ENCODE measurements at places on chromosomes 7 and 10. TPM values are rescaled to one million over a fixed set of nuclear protein-coding genes. Genes with fewer than 3 reads are reported as not detected.

PPP1R17 gene
- not detected for total RNA-seq

SRRM3 gene
- total RNA-seq, result not detected

PNLIPRP1 gene
- total RNA-seq, result not detected

NPY4R2 gene
- total RNA-seq, result not detected

DNA sequence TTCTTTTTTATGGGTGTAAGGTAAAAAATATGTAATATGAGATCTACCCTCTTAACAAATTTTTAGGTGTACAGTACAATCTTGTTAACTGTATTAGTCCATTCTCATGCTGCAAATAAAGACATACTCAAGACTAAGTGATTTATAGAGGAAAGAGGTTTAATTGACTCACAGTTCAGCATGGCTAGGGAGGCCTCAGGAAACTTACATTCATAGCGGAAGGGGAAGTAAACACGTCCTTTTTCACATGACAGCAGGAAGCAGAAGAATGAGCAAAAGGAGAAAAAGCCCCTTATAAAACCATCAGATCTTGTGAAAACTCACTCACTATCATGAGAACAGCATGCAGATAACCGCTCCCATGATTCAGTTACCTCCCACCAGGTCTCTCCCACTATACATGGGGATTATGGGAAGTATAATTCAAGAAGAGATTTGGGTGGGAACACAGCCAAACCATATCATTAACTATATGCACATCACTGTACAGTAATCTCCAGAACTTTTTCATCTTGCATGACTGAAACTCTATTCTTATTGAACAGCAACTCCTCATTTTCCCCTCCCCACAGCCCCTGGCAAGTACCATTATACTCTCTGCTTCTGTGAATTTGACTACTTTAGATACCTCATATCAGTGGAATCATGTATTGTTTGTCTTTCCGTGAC lies 127.4 kb downstream of the WNT2 start:
- no peak overlapping the region for H3K27ac ChIP-seq
- DNase-seq, result no peak
- H3K27me3 ChIP-seq, result no peaks in the 10 kb centered on the region
- H3K4me1 ChIP-seq, result no peaks in the 10 kb centered on the region
- no peak overlapping the region for H3K4me3 ChIP-seq

DNA sequence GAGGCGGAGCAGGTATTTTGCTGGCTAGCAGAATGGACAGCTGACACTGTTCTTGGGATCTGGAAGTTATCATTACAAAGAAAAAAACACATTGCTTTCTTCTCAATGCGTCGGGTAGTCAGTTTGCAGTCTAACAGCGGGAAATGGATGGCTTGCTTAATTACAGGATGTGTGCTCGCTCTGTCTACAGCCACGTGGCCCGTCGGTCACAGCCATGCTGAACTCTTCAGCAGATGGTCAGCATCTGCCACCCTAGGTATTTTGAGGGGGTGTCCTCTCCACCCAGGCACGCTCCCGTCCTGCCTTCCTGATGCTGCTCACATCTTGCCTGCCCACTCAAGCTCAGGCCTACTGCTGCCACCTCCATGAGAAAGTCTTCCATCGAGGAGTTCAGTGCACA lies 20.4 kb upstream of the INMT start:
- H3K27me3 ChIP-seq, result no peaks in the 10 kb centered on the region
- no peak overlapping the region for H3K27ac ChIP-seq
- no peaks in the 10 kb centered on the region for H3K36me3 ChIP-seq
- peaks cover 38% of the 10 kb centered on the region for H3K4me1 ChIP-seq

DNA sequence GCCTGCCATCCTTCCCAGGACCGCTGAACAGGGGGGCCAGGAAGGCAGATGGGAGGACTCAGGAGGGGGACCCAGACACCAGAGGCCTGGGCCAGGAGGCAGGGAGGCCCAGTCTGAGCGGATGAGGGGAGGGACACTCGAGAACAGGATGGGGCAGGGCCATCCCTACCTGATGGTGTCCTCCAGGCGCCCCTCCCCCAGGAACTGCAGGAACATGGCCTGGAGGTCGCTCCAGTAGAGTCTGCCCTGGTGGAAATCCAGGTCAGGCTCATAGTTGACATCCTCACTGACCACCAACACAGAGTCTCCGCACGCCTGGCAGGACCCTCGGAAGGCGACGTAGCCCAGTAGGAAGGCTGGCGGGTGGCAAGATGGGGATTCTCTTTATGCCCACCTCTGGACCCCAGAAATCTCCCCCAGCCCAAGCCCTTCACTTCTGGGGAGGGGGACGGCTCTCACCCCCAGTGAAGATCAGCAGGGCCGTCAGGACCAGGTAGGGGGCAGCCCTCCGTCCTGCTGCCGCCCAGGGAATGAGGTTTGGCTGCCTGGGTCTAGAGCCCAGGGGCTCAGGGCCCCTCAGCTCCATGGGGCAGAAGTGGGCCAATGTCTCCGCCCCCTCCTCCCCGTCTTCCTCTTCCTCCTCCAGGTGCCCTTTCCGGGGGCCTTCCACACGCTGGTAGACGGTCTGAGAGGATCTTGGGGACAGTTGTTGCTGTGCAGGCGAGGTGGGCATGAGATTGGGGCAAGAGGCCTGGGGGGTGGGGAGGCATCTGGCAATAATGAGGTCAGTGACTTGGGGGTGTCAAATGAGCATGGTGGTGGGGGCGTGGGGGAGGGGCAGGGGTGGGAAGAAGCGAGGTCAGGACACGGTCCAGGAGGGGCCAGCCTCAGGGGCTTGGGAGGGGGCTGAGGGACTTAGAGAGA lies 573 bp downstream of the TFR2 start:
- no peaks in the 10 kb centered on the region for H3K27me3 ChIP-seq
- H3K27ac ChIP-seq, result no peak overlapping the region
- DNase-seq, result no peak
- H3K4me1 ChIP-seq, result no peaks in the 10 kb centered on the region
- H3K4me3 ChIP-seq, result no peak overlapping the region

- H3K4me3 ChIP-seq, result no peak overlapping the region
- DNase-seq, result no peak
- no peaks in the 10 kb centered on the region for H3K36me3 ChIP-seq
- no peaks in the 10 kb centered on the region for H3K4me1 ChIP-seq
Observed at GRCh38 chr7:101924171-101924570, 106.7 kb downstream of the CUX1 start.

DNA sequence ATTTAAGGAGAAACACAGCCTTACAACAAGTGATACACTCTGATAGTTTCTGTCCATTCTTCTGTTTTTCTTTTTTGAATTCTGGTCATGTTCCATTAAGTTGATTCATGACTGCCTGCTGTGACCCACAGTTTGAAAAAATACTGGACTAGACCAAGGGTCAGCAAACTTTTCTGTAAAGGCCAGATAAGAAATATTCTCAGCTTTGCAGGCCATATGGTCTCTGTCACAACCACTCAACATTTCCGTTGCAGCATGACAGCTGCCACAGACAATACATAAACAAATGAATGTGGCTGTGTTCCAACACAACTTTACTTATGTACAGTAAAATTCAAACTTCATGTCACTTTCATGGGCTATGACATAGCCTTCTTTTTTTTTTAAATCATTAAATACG lies 156.7 kb downstream of the PLXNA4 start:
- no peak overlapping the region for H3K4me3 ChIP-seq
- H3K4me1 ChIP-seq, result no peaks in the 10 kb centered on the region
- H3K27ac ChIP-seq, result no peak overlapping the region
- H3K36me3 ChIP-seq, result no peaks in the 10 kb centered on the region
- H3K27me3 ChIP-seq, result no peaks in the 10 kb centered on the region
- no peak for DNase-seq

DNA sequence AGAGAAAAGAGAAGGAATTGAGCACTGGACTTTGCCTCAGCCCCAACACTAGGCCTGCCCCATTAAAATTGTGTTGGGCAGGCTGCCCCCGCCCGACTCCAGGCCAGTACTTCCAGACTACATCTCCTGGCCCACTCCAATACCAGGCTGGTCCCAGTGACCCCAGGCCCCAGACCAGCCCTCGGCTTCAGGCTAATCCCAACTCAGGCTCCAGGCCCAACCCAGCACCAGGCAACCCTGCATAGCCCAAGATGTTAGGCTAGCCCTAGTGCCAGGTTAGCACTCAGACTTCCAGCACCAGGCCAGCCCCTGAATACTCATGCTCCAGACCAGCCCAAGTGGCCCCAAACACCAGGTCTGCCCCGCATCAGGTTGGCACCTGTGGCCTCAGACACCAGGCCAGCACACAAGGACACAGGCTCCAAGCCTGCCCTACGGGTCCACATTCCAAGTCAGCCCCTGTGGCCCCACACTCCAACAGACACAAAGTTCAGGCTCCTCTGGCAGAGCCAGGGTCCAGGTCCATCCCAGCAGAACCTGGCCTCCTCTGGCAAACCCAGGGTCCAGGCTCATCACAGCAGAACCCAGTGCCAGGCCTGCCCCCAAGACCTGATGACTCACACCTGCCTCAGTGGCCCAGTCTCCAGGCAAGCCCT lies 20.3 kb downstream of the COG5 start:
- no peaks in the 10 kb centered on the region for H3K36me3 ChIP-seq
- H3K27ac ChIP-seq, result no peak overlapping the region
- H3K4me3 ChIP-seq, result no peak overlapping the region
- DNase-seq, result no peak
- no peaks in the 10 kb centered on the region for H3K4me1 ChIP-seq

All from naive thymus-derived CD4-positive, alpha-beta T cell (primary cell).